Left cardiac atrium (tissue), 4 donors: ENCODE measurements at places on chromosomes 12 and 14. TPM values are rescaled to one million over a fixed set of nuclear protein-coding genes. Genes with fewer than 3 reads are reported as not detected.

The SNRPF gene
- total RNA-seq = 15.8 TPM

GRCh38 chr12:14332482-14332881 lies 33.0 kb upstream of the ATF7IP start:
- DNase-seq = no peak

DNA sequence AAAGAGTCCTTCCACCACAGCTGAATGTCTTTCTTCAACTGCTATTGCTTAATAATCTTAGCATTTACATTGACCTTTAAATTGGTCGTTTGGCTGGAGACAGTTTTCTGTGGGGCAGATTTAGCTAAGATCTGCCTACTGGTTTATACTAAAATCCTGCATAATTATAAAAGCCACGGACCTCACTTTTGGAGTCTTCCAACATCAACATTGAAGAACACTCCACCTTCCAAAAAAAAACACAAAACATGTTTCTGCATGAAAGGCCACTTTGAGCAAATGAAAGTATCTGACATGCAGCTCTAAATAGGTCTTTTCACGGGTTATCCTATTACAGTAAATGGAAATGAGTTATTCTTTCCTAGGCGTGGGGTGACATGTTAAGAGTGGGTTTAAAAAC lies 57.0 kb upstream of the KRR1 start:
- no peak for DNase-seq

DNA sequence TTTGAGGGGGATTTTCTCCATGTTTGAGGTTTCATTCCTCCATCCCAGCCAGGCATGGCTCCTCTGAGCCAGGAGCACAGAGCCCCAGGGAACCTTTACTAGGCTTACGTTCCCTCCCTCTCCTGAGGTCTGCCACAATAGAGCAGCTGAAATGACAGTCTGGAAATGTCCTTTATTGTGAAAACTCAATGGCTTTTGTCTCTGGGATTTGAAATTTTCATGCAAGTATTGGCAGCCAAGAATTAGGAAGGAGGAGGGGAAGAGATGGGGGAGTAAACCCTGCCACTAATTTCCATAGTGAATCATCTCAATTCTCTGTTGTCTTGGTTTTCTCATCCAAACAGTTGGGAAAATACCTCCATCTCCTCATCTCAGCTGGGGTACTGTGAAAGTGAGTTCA lies 2.6 kb upstream of the PLEKHG3 start:
- DNase-seq = no peak

DNA sequence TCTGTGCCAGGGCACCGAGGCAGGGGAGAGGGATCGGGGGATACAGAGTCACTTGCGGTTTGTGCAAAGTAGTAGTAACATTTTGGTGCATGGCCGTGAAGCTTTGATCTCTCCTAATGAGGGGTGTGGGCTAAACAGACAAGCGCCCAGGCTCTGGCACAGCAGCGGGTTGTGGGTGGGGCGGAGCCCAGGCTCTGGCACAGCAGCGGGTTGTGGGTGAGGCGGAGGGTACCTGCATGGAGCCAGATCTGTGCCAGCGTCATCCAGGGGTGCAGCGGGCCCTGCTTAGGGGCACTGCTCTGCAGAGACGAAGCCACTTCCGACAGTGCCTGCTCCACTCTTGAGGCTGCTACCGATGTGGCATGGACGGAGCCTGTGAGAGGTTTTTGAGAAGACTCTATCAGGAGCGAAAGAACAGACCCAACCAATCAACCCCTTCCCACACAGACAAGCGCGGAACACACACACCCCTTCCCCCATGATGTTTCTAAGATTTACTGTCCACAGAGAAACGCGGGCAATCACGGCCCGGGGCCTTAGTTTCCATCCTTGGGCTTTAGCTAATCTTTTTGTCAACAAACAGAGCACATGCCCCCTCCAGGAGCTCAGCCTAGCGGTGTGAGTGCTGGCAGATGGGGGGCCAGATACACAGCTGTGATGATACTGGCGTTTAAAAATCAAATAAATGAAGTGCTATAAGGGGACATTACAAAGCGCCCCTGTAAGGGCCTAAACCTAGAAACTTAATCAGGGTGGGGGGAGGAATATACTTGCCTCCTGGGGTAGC lies 196.6 kb downstream of the CALM1 start:
- DNase-seq = no peak
